Activated CD8-positive, alpha-beta memory T cell treated with anti-CD3 and anti-CD28 coated beads, Interleukin-2, amount 10 ng/mL, durations not matched to agents 7 days and 5 days (primary cell): ENCODE measurements at places on chromosomes 4 and X. TPM values are rescaled to one million over a fixed set of nuclear protein-coding genes. Genes with fewer than 3 reads are reported as not detected.

PNCK gene
- not detected for total RNA-seq

NHSL2 gene
- 2.2 TPM for total RNA-seq

TCEAL7 gene
- not detected for total RNA-seq

PPP1R2C gene
- total RNA-seq = not detected

CLNK gene
- 0.61 TPM for total RNA-seq

TMPRSS11D gene
- total RNA-seq = not detected
